ENCODE measurements at places on chromosomes 3 and 15.

GRCh38 chr3:13055634-13056033, 17.6 kb downstream of the IQSEC1 start:
- DNase-seq: no peak

DNA sequence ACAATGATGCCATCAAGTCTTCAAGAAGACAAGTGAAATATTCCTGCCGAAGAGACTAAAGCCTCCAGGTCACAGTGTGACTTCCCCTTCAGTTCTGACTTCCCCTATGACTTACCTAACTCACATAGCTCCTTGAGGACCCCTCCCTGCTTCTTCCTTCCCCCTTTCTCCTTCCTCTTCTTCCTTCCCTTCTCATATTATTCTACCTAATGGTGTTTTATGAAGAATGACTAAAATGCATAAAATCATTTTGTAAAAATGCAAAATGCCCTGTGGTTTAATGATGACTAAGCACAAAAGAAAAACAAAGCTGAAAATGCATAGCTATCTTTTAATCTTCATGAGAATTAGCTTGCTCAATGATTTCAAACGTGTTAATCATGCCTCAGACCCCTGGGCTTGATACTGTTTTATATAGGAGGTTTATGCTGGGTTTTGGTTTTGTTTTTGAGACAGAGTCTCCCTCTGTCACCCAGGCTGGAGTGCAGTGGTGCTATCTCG, 26.1 kb upstream of the TM4SF4 start:
- no peak for DNase-seq

DNA sequence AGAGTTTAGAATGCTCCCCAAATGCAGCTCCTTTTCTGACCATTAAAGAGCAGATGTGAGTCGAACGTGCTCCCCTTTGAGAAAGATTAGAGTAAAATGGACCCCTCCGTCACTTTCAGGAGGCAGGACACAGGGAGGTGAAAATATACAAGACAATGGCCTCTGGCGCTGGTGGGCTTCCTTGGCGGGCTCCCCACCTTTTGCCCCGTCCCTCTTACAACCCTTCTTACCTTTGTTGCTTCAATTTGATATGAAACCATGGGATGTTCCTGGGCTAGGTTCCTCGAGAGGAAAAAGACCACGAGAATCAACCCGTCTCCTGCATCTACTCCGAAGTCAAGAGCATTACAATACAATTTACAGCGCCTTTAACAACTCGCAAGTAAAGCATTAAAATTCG, 214.2 kb downstream of the MEIS2 start:
- no peak for DNase-seq

DNA sequence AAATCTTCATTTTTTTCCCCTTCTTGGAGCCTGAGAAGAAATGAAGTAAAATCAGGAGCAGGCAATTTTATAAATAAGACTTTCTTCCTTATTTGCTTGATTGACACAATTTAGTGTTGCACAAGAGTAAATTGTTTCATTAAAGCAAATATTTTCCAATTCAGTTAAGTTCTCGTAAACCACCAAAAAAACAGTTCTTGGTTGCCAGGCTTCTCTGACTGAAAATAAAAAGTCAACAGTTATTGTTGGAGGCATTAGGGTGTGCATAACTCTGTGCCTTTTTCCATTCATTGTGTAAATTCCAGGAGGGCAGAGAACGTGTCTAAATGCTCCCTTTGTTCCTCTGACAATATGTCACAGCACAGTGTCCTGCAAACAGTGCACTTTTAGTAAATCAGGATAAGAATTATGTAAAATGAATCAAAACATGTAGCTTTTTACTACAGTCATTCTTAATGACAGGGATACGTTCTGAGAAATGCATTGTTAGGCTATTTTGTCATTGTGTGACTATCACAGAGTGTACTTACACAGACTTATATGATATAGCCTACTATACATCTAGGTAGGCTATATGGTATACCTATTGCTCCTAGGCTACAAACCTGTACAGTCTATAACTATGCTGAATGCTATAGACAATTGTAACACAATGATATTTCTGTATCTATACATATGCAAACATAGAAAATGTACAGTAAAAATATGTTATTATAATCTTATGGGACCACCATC, at the start of gene CP:
TSS of gene CP (minus strand) at position 47 of the 735 bp plus-strand sequence. CDS start at position 10, 37 bp downstream.
- DNase-seq: no peak

DNA sequence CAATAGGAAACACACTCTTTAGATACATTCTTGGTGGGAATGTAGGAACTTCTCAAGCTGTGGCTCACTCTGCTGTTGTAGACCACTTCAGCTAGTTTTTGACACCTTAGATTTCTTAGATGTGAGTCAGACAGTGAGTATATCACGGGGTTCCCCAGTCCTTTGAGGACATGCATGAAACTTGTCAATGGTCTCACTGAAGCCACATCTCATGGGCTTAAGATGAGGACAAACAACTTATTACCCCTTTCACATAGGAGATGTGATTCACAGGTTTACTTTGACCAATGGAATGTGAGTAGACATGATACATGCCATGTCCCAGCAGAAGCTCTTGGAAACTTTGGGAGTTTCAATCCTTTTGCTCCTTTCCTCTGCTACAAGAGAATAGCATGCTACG, 325.5 kb downstream of the CHST2 start:
- no peak for DNase-seq

- DNase-seq: no peak
These were observed 89.7 kb upstream of the GK5 start for GRCh38 chr3:142315083-142315482.

DNA sequence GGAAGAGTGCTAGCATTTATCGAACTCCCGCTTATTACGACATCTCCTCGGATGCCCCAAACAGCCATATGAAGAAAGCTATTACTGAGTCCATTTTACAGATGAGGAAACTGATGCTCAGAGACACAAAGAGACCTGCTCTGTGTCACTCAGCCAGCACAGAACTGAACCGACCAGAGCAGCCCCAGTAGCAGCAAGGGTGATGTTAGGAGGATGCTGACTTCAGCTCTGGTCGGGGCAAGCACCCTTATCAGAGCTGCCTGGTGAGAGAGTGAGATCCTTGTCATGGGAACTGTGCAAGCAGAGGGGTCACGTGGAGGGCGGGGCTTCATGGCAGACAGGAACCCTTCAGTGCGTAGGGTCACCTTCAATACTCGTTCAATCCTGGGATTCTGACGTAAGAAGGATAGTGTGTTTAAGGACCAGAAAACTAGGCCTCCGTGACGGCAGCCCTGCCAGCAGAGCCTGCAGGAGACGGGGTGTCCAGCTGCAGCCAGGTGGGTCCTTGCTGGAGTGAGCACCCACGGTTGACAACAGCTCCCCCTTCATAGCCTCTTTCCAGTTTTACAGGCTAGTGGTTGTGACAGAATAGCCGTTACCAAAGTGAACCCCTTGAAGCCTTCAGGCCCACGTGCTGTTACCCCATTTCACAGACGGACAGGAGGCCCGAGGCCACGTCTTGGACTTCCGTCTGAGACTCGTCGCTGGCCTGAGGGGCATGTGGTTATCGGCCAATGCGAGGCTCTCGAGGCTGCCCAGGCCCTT, 12.0 kb upstream of the IQSEC1 start:
- DNase-seq: no peak

DNA sequence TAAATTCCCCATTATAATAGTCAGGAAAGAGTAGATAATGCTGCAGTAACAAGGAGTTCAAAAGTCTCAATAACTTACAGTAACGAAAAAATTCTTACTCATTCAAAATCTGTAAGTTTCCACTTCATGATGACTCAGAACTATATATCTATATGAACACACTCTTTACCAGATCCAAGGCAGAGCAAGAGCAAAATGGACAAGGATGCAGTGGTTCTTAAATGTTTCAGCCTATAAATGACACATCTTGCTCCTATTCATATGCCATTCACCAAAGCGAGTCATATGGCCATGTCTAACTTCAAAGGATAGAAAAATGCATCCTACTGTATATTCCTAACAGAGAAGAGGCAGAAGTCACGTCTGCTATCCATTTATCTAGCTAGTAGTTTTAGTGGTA, 787.7 kb downstream of the NAALADL2 start:
- DNase-seq: no peak

- DNase-seq: no peak
These were observed 102.1 kb downstream of the ASB7 start for GRCh38 chr15:100704281-100705055.

DNA sequence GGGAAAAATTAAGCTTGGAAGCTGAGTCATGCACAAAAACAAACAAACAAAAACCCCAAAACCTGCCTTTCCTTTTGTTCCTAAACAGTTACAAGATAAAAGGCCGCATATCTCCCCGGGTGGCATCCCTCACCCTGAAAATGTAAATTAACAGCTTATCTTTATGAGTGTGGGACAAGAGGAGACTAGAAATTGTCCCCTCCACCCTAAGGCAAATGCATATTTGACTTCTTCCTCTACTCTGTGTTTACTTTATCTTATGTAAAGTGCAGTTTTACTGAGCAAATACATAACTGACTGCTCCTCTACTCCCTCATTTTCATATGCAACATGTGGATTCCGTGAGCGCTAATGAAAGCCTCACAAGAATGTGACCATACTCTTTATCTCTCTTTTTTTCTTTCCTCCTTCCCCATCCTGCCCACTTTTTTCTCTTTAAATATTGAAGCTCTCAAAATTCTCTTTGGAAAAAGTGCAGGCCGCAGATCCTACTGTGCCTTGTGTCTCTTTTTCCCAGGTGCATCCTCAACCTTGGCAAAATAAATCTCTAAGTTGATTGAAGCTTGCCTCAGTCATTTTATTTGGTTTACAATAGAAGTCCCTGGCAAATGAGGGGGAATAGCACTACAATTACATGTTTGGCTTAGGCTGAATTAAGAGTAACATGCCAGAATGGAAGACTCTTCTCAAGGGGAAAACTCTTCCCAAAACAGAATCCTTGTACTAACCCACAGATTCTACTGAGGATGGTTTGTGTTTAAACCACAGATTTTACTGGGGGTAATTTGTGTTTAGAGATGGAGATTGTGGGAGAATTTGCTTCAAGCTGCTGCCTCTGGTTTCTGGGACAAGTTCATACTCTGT, 72.7 kb upstream of the WDR72 start:
- no peak for DNase-seq

- DNase-seq: no peak
These were observed 32.5 kb upstream of the GP5 start for GRCh38 chr3:194431554-194431953.

DNA sequence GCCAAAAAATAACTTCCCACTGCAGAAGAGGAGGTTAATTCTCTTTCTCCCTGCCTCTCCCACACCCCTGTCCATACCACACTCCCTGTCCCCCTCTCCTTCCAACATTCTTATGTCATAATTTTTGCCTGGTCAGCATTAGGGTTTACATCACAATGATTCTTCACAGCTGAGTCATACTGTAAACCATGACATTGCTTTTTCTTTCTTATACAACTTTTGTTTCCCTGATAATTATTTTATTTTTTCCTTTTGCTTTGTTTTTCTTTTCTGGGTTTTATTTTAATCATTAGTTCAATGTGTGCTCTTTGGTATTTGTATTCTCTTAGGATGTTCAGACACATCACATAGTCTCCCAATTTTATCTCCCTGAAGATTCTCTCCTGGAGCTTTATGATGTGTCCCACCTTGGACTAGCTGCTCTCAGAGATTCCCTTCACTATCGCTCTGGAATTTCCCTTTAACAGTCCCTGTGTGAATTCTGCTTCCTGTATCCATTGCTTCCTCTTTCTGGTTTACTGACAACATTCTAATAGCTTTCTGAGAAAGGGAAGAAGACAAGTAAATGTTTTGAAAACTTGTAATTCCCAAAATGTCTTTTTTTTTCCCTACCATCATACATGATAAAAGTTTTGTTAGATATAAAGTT, 70.7 kb downstream of the SOX2 start:
- no peak for DNase-seq

DNA sequence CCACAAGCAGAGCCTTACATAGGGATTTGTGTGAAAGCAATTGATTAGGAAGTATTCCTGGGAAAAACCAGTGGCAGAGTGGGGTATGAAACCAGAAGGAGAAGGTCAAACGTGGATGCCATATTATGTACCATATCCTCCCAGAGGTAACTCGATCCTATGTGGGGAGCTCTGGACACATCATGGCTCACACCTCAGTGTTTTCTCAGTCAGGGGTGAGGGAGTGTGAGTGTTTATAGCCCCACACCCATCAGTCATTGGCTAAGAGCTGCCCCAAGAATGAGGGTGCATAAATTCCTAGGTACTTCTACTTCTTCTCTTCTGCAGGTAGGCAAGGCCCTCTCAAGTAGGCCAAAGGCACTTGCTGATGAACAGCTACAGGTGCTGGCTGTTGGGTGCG, 28.2 kb upstream of the PDZRN3 start:
- DNase-seq: no peak

DNA sequence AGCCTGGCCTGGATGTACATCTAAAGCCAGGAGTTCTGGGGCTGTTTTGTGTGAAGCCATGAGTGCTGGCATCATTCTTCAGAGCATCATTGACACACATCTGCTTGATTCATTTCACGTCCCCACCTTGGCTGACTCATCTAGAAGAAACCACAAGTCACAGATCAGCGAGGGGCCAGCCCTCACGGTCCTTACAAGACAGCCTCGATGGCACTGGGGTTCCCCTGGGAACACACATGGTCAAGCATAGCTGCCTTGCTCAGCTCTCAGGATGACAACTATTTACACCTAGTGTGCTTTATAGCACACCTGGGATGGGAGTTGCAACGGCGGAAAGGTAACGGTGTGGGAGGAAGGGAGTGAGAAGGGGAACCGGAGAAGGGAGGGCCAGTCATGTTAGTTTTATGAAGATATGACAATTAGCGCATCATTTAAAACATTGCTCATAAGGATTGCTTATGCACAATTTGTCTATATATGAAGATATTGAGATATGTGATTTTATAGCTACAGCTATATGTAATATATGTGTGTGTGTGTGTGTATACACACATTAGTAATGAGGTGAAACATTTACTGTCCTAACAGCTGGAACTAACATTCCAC, 227.1 kb downstream of the RPLP1 start:
- DNase-seq: no peak

- DNase-seq: no peak
These were observed 24.9 kb downstream of the APPL1 start for GRCh38 chr3:57252404-57252803.

DNA sequence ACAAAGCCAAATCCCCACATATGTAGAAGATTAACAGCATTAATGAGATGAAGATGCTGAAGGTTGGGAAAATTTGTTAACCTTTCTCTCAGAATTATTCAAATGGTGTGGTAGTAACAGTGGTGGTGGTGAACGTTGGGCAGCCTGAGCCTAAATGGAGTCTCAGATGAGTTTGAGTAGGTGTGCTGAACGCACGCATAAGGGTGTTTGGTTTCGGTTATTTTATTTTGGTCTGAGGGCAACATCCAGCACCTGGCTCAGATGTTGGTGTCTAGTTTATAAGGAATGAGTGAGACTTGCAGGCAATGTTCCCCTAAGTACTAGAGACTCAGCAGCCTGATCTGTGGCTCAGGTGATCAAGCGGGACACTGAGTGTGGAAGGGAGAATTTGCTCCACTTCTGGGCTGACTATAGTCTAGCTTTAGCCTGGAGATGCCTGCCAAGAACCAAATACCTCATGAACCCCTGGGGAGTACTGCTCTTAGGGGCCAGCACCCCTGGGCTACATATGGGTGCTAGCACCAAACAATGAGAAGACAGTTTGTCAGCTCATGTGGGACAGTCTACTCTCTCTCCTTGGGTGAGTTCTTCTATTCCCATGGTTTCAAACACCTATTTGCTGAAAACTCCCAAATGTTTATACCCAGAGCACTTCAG, 39.5 kb upstream of the ATP2C1 start:
- no peak for DNase-seq

GRCh38 chr3:55160241-55160983, 232.6 kb upstream of the LRTM1 start:
- no peak for DNase-seq
